Progenitor cell of endocrine pancreas (in vitro differentiated cells): ENCODE measurements at places on chromosomes 6 and 20. TPM values are rescaled to one million over a fixed set of nuclear protein-coding genes. Genes with fewer than 3 reads are reported as not detected.

GRCh38 chr6:16496991-16497801 is 258.8 kb downstream of the GMPR start:
- H3K4me3 ChIP-seq: no peak overlapping the region
- DNase-seq: no peak
- no peaks in the 10 kb centered on the region for H3K27me3 ChIP-seq
- peaks cover 5% of the 10 kb centered on the region for H3K36me3 ChIP-seq

DNA sequence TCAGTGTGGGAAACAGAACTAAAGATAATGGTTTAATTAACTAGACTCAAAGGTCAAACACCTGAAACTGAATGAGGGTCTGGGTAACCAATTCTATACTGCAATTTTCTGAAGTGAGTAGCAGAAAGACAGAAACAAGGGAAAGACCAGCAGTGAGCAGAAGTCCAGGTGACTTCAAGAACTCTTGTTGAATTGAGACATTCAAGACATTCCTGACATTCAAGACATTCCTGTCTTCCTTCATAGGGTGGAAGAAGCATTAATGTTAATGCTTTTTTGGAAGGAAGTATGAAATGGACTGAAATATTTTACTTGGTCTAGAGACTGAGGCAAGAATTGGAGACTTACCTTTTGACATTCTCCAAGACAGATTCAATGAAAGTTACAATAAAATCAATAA is 529.9 kb upstream of the MMS22L start:
- H3K4me3 ChIP-seq: no peak overlapping the region
- no peak for DNase-seq
- no peaks in the 10 kb centered on the region for H3K27me3 ChIP-seq
- H3K36me3 ChIP-seq: no peaks in the 10 kb centered on the region

- H3K27ac ChIP-seq: peak overlapping the region; percentile 66
- H3K36me3 ChIP-seq: no peaks in the 10 kb centered on the region
- H3K4me1 ChIP-seq: peaks cover 35% of the 10 kb centered on the region
Measured at GRCh38 chr6:46490425-46491200, 636 bp downstream of the RCAN2 start.

DNA sequence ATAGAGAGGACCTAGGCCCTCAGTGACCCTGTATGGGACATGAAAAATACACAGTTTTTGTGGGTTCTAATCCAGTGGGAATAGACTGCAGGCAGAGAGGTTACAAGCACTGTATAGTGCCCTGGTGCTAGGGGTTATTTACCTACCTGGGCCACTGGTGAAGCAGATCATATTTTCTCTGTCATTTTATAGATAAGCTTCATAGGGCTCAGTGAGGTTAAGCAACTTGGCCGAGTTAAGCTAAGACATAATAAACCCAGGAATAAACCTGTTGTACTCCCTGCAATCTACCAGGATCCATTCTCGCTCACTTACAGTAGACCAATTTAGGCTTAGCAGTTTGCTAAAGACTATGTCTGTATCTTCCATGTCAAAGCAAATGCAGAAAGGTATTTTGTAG is 340.6 kb upstream of the KHDRBS2 start:
- no peak for DNase-seq
- H3K27ac ChIP-seq: no peak overlapping the region
- H3K4me1 ChIP-seq: peaks cover 3% of the 10 kb centered on the region
- no peak overlapping the region for H3K4me3 ChIP-seq
- no peaks in the 10 kb centered on the region for H3K36me3 ChIP-seq

DNA sequence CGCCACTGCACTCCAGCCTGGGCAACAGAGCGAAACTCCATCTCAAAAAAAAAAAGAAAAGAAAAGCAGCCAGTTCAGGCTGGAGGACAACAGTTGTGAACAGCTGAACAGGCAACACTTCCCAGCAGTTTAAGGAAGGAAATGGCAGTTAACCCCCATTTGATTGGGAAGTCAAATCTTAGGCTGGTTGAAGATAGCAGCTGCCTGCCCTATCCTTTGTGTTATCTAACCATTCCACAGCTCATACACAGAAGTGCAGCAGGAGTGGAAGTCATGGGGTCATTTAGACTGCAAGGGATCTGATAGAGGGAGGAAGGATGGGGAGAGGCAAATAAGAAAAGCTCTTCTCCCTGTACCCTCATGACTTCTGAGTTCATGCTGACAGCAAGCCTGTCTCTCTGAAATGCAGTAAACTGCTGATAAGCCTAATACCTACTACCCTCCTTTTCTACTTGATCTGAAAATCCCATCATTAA is 35.3 kb downstream of the KCTD20 start:
- peaks cover 21% of the 10 kb centered on the region for H3K4me1 ChIP-seq
- peaks cover 28% of the 10 kb centered on the region for H3K36me3 ChIP-seq
- H3K27me3 ChIP-seq: no peaks in the 10 kb centered on the region
- H3K27ac ChIP-seq: no peak overlapping the region
- H3K4me3 ChIP-seq: no peak overlapping the region

DNA sequence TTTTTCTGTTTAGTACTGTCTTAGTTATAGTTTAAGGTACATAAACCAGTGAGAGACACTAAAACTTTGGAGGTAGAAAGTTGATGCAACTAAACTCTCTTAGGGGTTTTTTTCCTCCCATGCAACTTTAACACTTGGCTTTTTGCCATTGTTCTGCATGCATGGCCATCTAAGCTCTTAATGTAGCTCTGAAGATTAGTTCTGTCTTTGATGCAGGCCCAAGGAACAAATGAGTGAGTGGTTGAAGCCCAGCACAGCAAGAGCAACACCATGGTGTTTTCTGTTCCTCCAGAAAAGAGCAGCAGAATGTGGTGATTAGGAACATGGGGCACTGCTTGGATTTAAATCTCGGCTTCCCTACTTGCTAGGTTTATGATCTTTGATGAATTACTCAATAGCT is 89.3 kb downstream of the L3MBTL3 start:
- H3K4me3 ChIP-seq: no peak overlapping the region
- no peak for DNase-seq
- H3K27ac ChIP-seq: no peak overlapping the region
- H3K36me3 ChIP-seq: peaks cover 37% of the 10 kb centered on the region

GRCh38 chr6:69026243-69026642 is 391.2 kb downstream of the ADGRB3 start:
- no peaks in the 10 kb centered on the region for H3K27me3 ChIP-seq
- H3K4me1 ChIP-seq: no peaks in the 10 kb centered on the region
- DNase-seq: no peak
- no peak overlapping the region for H3K27ac ChIP-seq
- H3K4me3 ChIP-seq: no peak overlapping the region
- H3K36me3 ChIP-seq: no peaks in the 10 kb centered on the region

- no peak overlapping the region for H3K27ac ChIP-seq
- no peak overlapping the region for H3K4me3 ChIP-seq
- H3K4me1 ChIP-seq: peaks cover 19% of the 10 kb centered on the region
- no peak for DNase-seq
Measured at GRCh38 chr6:126083875-126084274, 97.5 kb downstream of the TRMT11 start.

DNA sequence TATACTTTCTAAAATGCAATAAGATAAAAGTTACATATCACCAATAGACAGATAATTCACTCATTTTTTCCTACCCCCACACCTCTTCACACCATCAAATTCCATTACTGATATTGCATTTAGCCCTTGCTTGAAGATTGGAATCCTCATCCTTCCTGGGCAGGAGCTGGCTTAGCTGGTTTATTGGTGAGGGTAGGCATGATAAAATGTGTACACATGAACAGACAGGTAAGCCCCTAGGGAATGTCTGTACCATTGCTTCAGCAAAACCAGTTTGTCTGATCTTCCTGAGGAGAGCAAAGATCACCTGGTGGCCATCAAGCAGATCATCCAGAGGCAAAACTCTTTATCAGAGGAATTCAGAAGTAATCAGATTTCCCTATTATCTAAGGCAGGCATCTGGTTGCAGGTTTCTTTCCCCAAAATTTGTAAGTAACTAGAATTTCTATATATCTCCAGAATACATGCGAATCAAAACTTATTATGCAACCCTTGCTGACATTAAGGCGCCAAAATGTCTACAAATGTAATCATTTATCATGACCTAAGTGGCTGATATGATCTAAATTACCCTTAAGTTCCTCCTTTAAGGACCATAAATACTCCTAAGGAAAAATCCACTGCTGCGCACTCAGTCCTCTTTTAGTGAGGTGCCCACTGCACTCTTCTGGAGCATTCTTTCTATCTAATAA is 6.6 kb upstream of the FABP7 start:
- H3K4me3 ChIP-seq: no peak overlapping the region
- H3K36me3 ChIP-seq: no peaks in the 10 kb centered on the region
- no peak overlapping the region for H3K27ac ChIP-seq
- peaks cover 10% of the 10 kb centered on the region for H3K4me1 ChIP-seq
- DNase-seq: no peak

DNA sequence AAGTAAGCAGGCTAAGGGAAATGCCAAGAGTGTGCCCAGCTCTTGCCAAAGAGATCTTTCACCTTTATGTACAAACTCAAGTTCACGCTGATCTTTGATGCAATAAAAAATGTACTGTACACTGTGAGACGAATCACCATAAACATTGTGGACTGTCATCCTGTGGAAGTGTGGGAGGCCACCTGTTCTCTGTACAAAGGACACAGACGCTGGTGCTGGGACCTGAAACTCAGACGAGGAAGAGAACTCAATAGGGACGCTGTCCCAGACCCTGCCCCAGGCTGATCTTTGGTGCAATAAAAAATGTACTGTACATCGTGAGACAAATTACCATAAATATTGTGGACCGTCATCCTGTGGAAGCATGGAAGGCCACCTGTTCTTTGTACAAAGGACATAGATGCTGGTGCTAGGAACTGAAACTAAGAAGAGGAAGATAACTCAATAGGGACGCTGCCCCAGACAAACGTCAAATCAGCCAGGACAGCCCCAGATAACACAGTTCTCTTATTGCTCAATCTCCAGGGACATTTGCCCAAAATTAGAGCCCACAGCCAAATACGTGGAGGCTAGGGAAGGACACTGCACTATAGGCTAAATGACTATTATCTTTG is 312.7 kb upstream of the SGK1 start:
- H3K27ac ChIP-seq: no peak overlapping the region
- H3K4me1 ChIP-seq: peaks cover 4% of the 10 kb centered on the region
- no peaks in the 10 kb centered on the region for H3K36me3 ChIP-seq
- H3K4me3 ChIP-seq: no peak overlapping the region
- H3K27me3 ChIP-seq: no peaks in the 10 kb centered on the region

- no peak overlapping the region for H3K4me3 ChIP-seq
- H3K27ac ChIP-seq: peak overlapping the region; percentile 62
- H3K27me3 ChIP-seq: peaks cover 33% of the 10 kb centered on the region
- peaks cover 17% of the 10 kb centered on the region for H3K4me1 ChIP-seq
Measured at GRCh38 chr20:57008217-57008616, 258.2 kb downstream of the BMP7 start.

DNA sequence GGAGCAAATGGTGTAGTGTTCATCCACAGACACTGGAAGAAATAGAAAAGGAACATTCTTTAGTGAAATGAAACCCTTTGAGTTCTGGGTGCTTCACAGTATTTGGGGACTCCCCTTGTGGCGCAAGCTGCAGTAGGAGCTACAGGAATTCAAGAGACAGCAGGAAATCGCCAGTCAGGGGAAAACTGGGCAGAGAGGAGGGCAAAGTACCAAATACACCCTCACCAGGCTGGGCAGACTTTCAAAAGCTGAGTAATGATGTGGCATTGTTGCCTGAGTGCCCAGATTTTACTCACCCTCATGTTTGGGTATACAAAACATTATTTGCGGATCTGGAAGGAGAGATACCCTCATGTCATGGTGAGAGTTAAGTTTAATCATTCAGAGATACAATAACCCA is 97.9 kb downstream of the SOD2 start:
- no peaks in the 10 kb centered on the region for H3K4me1 ChIP-seq
- no peak for DNase-seq
- no peaks in the 10 kb centered on the region for H3K36me3 ChIP-seq
- H3K27ac ChIP-seq: no peak overlapping the region

DNA sequence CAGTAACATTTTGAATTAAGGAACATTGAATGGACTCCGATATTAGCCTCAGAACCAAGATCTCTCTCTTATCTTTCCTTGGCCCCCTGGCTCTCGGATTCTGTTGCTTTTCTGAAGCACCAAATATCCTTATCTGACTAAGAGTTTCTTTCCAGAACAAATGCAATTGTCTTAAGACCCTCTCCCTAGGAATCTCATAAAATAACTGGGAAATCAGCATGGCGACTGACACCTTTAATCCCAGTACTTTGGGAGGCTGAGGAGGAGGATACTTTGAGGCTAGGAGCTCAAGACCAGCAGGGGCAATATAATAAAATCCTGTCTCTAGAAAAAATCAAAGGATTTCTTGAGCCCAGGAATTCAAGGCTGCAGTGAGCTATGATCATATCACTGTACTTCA is 984.5 kb downstream of the HACE1 start:
- H3K4me3 ChIP-seq: no peak overlapping the region
- no peak for DNase-seq
- H3K27ac ChIP-seq: no peak overlapping the region
- no peaks in the 10 kb centered on the region for H3K27me3 ChIP-seq
- no peaks in the 10 kb centered on the region for H3K4me1 ChIP-seq

DNA sequence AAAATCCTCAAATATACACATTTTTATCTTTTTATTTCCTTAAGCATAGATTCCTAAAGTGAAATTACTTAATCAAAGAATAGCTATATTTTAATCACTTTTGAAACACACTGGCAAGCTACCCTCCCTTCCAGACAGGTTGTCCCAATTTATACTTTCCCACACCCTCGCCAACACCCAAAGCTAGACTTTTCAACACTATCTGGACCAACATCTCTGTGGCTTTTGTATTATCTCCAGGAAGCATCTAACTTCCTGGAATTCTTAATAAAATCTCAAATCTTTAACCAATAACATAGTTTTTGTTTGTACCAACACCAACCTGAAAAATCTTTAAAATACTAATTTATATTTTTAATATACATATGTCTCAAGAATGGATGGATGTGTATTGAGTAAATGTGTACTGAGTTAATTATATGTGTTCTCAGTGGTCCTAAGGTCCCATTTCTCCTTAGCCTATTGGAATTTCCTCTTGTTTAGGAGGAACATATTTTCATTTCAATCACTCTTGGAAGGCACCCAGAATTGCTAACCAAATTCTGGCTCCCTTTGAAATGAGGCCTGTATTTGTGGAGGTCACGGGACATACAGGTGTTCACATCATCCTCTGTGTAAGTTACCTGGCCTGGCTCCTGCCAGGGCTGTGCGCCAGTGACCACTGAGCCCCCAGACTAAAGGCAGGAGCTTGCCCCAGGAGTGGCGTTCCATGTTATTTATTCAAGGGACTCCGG is 17.4 kb upstream of the GFOD1 start:
- no peak for DNase-seq
- no peak overlapping the region for H3K4me3 ChIP-seq
- no peaks in the 10 kb centered on the region for H3K4me1 ChIP-seq
- H3K27me3 ChIP-seq: no peaks in the 10 kb centered on the region
- H3K27ac ChIP-seq: no peak overlapping the region
- H3K36me3 ChIP-seq: no peaks in the 10 kb centered on the region

- H3K27me3 ChIP-seq: peaks cover 8% of the 10 kb centered on the region
- no peak overlapping the region for H3K4me3 ChIP-seq
- no peaks in the 10 kb centered on the region for H3K36me3 ChIP-seq
- H3K4me1 ChIP-seq: no peaks in the 10 kb centered on the region
Measured at GRCh38 chr6:37347177-37347576, 6.6 kb upstream of the RNF8 start.

FAM83C gene
- not detected in 2 replicates for total RNA-seq

BIRC7 gene
- total RNA-seq: not detected in 2 replicates

MAN1A1 gene
- total RNA-seq: 27.6 and 29.3 TPM in 2 replicates

DYNLT2 gene
- total RNA-seq: 1.6 and 1.8 TPM in 2 replicates

SPATS1 gene
- total RNA-seq: not detected in 2 replicates

PRSS35 gene
- total RNA-seq: 8.5 and 9.9 TPM in 2 replicates

ADGB gene
- 0.04 TPM in 1 of 2 replicates, not detected in the other for total RNA-seq

SLX4IP gene
- total RNA-seq: 11.6 and 12.0 TPM in 2 replicates
